ENCODE measurements at places on chromosomes 1 and 21. TPM values are rescaled to one million over a fixed set of nuclear protein-coding genes. Genes with fewer than 3 reads are reported as not detected.

Gene TRAF3IP3
- total RNA-seq = 184 TPM

Gene SLC25A44
- 38.1 TPM for total RNA-seq

Gene MR1
- 26.1 TPM for total RNA-seq

Gene SUSD4
- 0.42 TPM for total RNA-seq

Gene TNFRSF8
- 35.3 TPM for total RNA-seq

Gene LHX8
- not detected for total RNA-seq

Gene HSPB7
- total RNA-seq = not detected

Gene C1orf94
- not detected for total RNA-seq

Gene VTCN1
- not detected for total RNA-seq

Gene IL12RB2
- total RNA-seq = 57.4 TPM

Gene HSD11B1
- total RNA-seq = 2.4 TPM

- peak; percentile 54 for ATAC-seq
Measured at GRCh38 chr1:221810406-221810805, 68.5 kb upstream of the DUSP10 start.

DNA sequence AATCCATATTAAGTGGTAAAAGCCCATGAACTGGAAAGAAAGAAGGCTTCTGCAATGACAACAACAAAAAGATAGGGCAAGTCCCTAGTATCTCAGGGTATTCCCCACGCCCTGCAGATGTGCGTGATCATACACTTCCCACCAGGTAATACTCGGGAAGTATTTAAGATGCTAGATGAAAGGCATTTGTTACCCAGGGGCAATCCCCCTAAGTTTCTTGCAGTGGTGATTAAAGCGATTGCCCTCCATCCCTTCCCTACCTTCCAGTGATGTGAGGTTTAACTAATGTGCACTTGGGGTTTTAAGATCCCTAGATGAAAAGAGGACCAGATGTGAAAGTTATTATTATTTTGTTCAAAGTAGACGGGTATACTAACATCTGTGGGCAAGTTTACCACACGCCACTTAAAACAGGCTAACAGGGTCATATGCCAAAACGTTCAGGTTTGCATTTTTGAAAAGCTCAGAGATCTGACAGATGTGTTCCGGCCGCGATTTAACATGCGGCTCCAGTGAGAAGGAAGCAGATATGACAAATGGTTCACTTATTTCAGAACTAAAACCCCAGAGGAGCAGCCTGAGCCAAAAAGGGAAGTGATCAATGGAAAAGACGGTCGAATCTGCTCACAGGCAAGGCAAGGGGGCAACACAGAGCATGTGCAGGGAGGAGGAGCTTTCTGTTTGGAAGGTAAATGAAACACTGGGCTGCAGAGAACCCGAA is 17.4 kb downstream of the TIAM1 start:
- peak; percentile 91 for ATAC-seq

DNA sequence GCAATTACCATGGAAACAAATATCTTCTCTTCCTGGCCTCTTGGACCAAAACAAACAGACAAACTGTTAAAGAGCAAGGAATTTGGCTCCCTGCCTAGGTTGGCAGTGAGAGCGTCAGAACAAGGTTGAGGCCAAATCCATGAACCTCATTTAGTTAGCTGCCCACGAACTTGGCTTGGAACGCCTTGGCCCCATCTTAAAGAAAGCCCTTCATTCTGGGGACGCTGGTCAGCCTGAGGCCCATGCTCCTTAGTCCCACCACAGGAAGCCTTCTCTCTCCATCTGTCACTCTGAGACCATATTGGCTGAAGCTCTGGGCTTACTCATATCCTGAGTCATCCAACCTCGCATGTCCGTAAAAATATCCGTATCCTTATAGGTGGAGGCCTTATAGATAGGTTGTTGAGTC is 62.4 kb upstream of the DIRAS3 start:
- no peak for ATAC-seq

DNA sequence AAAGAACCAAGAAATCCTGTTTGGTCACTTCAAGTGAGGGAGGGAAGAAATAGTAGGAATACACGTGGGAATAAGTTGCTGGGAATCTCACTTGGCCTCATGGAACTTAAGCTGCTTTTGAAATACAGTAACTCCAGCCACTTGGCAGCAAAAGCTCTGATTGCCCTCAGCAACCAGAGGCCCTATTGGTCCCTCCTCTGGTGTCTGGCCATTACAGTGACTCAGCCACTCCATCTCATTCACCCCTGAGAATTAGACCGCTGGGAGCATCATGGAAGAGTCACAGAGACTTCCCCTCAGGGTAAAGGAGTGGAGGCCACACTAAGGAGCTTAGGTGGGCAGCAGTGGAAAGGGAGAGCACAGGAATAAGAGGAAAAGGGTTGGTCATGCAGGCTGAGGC is 99.6 kb downstream of the ELAVL4 start:
- no peak for ATAC-seq

GRCh38 chr21:45359451-45360217 is 45.3 kb upstream of the COL18A1 start:
- ATAC-seq = no peak

DNA sequence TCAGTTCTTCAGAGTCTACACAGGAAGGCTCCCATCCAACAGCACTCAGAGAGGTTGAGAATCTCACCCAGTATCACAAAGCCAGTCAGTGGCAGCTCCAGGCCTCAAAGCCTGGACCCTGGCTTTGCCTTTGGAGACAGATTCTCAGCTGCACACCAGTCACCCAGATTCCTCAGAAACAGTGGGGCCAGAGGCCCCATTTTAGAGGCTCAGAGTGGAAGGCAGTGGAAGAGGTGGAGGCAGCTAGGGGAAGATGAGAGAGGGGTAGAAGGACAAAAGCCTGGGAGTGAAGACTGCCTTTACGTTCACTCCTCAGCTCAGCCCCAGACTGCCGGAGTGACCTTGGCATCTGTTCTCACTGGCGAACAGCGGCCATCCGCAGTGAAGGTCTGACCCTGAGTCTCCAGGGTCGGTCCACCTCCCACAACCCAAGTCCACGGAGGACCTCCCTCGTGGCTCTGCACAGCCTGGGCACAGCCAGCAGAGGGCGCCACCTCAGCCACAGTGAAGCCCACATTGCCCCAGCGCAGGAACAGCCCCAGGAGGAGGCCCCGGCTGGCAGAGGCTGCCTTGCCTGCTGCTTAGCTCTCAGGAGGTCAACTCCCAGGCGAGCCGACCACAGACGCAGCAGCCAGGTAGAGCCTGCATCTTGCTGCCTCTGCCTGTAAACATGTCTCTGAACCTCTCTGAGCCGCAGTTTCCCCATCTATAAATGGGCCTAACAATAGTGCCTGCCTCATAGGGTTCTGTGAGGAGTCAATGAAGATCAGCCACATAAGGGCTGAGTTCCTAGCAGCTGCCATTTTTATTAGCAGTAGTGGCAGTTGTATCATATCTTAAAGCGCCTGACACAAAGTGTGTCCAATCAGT is 5.9 kb upstream of the FNDC5 start:
- peak; percentile 84 for ATAC-seq

DNA sequence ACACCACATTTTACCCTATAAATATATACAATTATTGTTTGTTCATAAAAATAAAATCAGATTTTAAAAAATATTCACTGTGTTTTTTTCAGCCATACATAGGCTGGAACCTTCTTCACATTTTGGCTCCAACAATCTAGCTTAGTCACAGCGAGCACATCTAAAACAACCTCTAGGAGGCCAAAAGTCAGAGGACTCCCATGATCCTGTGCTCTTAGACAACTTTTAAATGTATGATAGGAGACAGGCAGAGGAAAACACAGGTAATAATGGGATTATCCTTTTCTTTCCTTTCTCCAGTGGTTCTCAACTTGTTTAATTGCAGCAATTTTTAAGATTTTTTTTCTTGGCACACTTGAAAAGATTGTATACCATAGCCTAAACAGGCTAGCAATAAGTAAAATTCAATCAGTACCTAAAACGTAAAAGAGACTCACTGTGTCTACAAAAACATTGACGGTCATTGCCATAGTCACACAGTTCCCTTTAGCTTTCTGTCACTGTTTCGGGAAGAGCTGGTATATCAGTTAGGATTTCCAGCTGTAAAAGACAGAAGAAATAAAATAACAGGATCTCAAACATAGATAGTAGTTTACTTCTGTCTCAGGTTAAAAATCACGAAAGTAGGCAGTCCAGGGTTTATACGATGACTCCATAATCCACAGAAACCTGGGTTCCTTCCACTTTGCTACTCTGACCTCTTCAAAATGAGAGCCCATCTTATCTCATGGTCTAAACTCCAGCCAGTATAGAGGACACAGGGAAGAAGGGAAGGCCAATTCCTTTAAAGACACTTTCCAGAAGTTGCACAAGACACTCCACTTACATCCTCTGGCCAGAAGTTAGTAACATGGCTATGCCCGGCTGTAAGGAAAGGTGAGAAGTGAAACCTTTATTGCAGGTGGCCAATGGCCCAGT is 39.2 kb upstream of the CR1L start:
- ATAC-seq = no peak

DNA sequence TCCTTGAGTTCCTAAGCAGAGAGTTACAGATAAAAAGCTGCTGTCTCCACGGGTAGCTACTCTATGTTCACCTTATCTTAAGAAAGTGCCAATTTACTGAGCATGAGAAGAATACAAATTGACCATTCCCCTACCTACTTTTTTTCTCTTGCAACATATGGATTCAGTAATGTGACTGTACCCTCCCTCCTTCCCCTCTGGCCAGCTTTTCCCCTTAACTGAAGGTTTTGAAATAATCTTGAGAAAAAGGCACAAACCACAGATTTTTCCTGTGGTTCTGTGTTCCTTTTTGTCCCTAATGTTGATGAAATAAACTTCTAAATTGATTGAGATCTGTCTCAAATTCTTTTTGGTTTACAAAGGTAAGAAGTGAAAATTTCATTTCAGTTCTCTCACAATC is 2.6 kb upstream of the CD2 start:
- ATAC-seq = no peak

- ATAC-seq = no peak
Measured at GRCh38 chr1:57835620-57836019, 411.8 kb upstream of the DAB1 start.

DNA sequence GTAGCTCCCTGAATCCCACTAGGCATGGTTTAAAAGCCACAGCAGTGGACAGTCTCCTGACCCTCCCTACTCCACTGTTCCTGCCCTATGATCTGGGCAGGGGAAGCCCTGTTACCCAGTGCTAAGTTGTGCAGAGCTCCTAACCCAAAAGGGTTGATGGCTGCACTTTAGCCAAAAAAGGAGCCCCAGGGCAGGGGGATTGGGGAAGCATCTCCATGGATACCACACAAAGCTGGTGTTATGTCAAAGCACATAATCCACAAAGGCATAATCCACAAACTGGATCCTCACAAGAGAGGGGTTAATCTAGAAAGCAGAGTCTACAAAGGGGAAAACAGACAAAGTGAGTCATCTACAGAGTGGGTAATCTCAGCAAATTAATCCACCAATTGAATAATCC is 5.7 kb downstream of the RSPO1 start:
- no peak for ATAC-seq

GRCh38 chr1:35718492-35719336 is at the start of gene C1orf216:
C1orf216 (minus strand) TSS chr1:35718884; CDS start chr1:35716321, 2,563 bp downstream.
- ATAC-seq = peak; percentile 82

DNA sequence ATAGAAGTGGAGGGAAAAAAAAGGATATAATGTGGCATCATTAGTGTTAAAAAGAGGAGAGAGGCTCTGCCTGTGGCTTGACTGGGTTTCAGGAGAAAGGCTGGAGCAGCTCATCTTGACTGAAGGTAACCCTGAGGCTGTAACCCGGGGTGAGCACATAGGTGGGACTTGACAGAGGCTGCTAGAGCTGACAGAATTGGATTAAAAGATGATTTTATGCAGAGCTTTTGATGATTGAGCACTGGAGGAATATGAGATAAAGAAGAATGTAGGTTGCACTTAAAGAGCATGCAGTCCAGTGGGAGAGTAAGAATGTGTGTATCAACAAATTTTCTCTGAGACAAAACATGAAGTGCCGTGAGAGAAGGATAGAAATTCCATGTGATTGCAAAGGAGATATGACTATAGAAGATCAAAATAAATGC is 17.3 kb downstream of the LAMC1 start:
- no peak for ATAC-seq

- ATAC-seq = no peak
Measured at GRCh38 chr1:61424382-61424781, 300.6 kb downstream of the TM2D1 start.

DNA sequence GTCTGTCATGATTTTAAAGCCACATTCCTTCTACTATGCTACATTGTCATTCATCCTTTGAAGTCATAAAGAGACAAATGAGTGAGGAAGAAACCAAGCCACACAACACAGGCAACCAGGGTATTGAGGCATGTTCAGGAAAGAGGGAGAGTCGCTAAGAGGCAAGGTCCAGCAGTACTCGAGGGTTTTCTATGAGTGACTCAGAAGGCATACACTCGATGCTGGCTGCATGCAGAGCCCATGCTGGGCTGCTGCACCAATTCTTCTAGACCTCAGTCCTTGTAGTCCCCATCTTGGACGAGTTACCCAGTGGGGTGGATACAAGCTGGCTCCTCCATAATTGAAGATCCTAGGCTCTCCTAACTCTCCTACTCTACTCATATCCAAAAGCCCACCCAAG is 57.6 kb downstream of the OLFML2B start:
- no peak for ATAC-seq

GRCh38 chr21:22842875-22843274 is 1844.7 kb downstream of the NCAM2 start:
- no peak for ATAC-seq

DNA sequence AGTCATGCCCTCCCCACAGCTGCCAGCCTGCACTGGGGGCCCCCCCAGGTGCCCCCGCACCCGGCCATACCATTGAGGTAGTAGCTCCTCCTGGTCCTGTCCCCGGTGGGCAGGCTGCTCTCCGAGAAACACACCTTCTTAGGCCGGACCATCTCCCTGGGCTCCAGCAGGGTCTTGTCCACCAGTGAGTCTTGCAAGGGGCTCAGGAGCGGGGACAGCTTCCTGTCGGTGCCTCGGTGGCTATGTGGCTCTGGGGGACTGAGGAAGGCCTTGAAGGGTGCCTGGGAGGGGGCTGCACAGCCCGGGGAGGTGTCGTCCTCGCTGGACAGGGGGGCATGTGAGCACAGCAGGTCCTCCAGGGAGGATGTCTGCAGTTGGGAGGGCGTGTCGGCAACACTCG is 12.9 kb upstream of the FTCD start:
- no peak for ATAC-seq

DNA sequence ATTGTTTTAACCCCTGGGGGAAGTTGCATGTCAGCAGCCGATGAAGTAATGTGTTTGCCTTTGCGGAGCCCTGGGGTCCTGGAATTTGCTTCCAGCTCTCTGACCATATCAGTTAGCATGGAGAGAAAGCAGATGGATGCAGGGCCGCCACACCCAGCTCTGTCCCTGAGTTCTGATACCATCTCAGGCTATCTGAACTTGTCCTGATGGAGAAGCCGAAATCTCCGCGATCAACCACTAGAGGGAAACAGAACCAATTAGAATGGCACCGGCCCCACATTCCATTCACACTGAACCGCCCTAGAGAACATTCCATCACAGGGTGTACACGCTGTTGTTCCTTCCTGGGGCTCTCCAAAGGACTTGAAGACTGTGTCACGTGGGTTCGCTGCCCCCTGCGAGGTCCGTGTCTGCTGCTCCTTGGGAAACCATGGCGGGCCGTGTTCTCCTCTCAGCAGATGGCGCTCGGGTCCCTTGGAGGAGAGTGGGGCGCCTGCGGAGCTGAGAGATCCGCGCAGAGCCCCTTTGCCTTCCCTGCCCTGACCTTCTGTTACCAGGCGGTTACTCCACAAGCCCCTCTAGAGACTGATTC is 75.4 kb downstream of the ABCA4 start:
- peak; percentile 50 for ATAC-seq

Measured in activated T-helper 17 cell treated with anti-CD3 and anti-CD28 coated beads, Interleukin-2, amount 50 U/mL, for 72 hours (primary cell).